ENCODE measurements at places on chromosomes 2 and 18.

- DNase-seq, result peak; percentile 35
Measured at GRCh38 chr2:189444322-189444721, 3.0 kb downstream of the WDR75 start.

DNA sequence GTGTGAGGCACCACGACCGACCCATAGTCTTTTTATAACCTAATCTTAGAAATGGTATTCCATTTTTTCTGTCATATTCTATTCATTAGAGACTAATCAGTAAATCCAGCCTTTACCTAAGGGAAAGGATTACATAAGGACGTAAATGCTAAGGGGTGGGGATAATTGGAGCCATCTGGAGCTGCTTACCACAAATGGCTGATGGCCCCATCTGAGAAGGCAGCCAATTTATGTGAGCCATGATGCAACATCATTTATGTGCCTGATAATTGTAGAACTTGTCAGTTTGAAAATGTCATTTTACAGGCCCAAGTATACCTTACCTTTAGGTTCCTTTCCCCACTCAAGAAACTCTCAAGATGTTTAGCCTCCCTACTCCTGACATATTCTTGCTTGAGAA lies 44.0 kb downstream of the ARHGEF33 start:
- DNase-seq, result peak; percentile 86

DNA sequence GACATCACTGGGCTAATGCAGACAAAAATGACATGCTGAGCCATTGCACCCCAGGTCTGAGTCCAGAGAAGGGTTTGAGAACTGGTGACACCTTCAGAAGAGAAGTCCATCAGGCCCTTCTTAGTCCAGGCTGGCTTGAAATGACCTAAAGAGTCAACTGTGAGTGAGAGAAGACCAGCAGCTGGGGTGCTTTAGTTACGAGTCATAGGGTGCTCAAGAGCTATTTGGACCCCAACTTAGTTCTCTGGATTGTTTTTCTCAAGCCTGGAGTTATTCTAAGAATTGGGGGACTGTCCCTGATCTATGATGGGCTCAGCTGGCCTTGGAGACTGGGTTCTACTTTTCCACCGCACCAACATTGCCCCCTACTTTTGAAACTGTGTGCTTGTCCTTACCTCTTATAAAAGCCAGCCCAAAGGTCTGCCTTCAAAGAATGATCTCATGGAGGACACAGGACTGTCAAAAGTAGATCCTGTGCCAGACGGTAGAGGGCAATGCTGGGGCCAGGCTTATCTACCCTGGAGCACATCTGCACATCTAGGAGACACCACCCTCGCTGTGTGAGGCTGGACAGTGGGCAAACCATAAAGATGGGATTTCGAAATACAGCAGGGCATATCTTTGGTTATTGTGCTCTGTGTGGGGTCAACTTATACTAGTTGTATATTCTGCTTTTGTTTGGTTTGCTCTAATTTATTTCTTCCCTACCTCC lies 333.0 kb upstream of the SLC14A2 start:
- no peak for DNase-seq

DNA sequence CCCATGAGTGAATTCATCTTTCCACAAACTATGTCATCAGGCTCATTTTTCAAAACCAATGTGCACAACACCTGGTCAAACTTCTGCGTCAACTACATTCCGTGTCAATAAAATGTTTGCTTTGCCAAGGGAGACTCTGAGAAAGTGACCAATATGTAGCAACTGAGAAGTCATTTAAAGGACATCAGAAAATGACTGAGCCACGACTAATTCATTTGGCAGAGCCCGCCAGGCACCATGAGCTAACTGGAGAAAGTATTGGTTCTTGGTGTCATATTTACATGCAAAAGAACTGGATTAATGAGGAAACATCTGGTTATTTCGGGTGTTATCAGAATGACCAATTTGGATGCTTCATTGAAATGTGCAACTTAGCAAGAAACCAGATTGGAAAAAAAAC lies 7.2 kb downstream of the RND3 start:
- peak; percentile 81 for DNase-seq

DNA sequence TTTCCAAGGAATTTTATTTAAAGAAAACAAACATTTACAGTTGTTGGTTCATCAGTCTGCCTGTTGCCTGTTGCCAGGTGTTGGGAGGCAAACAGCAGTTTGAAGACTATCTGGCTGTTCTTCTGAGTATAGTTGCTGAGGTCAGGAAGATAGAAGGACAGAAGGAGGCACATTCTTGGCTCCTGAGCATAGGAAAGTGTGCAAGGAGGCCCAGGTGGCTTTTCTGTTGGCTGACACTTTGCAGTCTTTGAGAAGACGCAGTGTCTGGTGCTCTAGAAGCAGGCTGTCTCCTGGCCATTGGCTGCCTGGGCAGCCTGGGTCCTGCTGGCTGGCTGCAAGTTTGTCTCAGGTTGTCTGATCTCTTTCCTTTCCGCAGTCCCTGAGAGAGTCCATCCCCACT lies 36.4 kb downstream of the TMEM17 start:
- no peak for DNase-seq

DNA sequence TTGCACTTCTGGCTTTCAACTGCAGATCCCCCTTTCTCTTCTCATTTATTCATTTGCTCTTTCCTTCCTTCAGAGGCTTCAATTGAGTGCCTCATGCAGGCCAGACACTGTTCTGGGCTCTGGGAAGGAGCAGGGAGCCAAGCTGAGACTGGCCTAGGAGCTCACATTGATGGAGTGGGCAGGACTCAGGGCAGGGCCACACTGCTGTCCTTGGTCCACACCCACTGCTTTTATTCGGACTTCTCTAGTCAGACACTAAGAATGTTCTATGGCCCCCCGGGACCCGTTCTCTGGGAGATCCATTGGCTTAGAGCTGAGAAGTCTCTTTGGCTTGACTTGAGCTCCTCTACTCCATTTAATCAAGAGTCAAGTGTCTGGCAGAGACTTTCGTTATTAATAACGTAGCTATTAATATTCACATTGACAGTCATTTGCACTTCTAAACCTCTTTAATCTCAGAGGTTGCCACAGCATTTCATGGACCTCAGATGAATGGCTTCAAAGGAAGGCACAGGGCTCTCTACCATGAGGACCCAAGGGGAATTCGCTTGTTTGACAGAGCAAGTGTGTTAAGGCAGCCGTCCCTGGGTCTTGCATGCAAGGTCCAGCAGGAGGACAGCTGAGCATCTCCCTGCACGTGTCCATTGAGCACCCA lies 20.1 kb downstream of the SH3RF3 start:
- DNase-seq, result no peak

- DNase-seq, result no peak
Measured at GRCh38 chr2:12057436-12058166, 311.2 kb downstream of the LPIN1 start.

DNA sequence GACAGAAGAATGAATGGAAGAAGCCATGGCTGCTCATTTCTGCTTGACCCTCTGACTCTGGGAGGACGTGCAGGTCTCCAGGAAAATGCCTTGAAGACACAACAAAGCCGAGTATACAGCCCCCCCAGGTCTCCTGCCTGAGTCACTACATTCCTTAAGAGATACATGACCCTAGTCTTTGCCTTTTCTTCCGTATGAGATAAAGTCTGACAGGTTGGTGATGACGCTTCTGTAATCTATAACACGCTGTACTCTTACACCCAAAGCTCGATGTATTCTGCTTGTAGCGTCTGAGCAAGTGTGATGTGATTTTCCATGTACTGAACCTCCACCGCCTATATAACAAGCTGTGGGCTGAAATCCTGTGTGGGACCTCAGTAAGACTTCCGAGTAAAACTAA lies 77.3 kb downstream of the KCTD1 start:
- DNase-seq, result peak; percentile 66

GRCh38 chr18:23924813-23925212 lies 89.7 kb upstream of the TTC39C start:
- peak; percentile 50 for DNase-seq

Measured in IMR-90 (cell line).